Stimulated activated CD4-positive, alpha-beta T cell treated with anti-CD3 and anti-CD28 coated beads, Interleukin-15, amount 100 ng/mL, for 24 hours (primary cell): ENCODE measurements at places on chromosomes 6 and 20.

DNA sequence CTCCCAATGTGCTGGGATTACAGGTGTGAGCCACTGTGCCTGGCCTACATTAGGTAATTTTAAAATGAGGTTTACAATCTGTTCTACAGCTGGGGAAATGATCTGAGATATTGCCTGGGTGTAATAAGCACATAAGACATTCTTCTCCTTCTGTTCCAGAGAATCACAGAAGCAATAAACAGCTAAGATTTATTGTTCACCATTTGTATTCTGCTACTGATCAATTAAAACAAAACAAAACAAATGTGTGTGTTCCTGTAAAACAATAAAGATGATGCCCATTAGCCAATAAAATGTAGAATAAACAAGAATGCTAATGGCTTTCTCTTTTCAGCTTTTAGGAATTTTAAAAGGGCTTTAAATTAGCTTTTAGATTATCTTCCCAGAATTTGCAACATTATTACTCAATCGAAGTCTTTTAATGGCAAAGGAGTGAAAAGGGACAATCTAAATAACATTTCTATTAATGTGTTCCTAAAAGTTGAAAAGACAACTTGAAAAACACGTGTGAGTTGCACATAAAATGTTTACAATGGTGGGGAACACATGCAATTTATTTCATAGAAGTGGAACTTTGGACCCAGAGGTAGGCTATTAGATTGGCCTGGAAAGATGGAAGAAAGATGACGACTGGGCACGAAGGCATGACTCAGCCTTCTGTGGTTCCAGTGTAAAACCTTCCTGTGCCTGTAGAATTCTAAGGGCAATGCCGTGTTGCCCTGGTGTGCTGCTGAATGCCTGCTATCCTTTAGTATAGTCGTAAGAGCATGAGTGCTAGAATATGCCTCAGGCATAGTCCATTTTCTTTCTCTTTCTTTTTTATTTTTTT is 29.0 kb upstream of the DEK start:
- DNase-seq, result no peak

DNA sequence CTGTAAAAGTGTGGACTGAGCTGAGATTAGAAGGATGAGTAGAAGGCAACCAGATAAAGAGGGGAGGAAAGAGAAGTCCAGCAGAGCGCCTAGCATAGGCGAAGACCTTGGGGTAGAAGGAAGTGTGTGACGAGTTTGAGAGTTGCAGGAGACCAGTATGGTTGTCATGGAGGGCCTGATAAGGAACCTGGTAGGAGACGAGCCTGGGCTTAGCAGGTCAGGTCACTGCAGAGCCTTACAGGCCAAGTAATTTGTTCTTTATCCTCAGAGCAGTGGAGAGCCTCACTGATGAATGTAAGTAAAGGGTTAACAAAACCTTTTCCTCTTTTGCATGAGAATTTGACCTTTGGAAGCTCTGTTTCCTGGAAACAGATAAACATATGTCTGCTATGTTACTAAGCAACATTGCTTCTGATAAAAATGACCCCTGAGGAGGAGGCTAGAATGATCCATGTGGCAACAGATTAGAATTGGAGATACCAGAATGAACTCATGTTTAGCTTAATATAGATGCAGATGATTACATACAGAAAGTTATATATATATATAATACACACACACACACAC is 2.9 kb upstream of the TMEM74B start:
- no peak for DNase-seq

DNA sequence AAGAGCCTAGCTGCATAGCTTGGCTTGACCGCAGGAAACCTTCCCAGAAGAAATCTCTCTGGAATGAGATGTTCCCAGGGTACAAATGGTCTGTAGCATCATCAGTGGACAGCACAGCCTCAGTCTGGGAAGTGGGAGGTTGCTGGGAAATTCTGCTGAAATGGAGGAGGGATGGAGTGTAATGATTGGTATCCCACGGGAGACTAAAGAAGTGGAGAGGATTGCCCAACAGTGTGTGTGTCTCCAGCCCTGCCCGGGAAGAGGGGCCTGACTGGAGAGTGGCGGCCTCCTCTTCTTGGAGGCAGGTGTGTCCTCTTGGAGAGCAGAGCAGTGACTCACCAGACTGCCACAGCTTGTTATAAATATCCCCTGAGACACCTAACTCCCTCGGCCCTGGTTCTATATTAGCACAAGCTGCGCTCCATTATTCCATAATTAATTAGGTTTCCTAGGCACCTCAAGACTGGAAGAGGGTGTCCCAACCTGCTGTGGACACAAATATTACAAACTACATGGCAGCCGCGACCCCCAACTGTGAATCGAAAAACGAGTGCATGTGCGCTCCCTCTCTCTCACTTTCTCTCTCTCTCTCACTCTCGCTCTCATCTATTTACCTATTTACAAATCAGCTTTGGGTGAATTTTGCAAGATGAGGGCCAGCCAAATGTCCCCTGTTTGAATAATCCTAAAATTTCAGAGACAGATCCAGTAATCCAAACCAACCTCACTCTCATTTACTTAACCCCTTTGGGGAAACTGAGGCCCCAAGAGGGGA is 68.8 kb downstream of the FGD2 start:
- DNase-seq, result no peak

- DNase-seq, result no peak
Measured at GRCh38 chr6:52639493-52639892, 31.4 kb upstream of the TMEM14A start.

DNA sequence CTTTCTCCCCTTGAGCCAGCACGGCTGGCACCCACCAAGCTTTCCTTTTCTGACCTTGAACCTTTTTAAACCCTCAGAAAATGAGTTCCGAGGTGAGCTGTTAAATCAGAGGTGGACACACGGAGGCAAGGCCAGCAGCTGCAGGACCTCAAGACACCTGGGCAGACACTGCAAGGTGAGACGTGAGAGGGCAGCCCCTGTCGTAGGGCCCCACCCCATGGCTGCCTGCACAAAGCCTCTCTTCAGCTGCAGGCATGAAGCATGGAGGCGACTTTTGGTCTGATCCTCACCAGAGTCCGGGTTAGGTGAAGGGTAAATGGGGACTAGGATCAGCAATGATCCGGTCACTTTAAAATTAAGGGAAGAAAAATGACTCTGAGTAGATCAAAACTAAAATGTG is 25.7 kb downstream of the MYT1 start:
- DNase-seq, result no peak

DNA sequence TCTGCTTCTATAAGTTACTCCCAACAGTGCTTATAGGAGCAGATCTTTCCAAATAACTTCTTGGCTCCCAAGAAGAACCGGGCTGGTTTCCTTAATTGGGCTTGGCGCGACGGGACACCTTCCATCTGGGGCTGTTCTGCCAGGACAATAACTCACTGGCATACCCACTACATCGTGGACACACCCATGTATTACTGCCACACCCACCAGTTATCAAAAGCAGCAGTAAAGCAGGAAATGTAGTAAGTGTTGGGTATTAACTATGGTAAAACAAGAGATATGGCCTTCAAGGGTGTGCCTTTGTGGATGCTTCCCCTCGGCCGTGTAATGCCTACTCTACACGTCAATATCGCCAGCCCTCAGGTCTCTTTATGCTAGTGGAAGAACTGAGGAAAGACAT is 24.7 kb downstream of the CNKSR3 start:
- no peak for DNase-seq
